Femur (tissue), 1 donor: ENCODE measurements at places on chromosomes 12 and 14.

DNA sequence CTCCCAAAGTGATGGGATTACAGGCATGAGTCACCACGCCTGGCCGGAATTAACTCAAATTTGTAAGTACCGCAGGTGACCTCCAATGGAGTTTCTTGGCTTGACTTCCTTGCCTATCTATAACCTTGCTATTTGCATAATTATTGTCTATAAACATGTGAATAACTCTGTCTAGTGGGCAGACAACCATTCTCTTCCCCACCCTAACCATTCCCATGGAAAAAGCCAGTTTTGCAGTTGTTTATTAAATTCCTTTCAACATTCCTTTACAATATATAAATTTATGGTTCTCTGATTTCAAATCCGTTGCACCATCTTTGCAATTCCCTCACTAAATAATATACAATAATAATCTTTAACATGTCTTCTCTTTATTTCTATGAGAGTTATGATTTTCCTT lies 61.0 kb upstream of the ZDHHC17 start:
- DNase-seq, result no peak

- DNase-seq, result no peak
Observed at GRCh38 chr14:31966896-31967668, 110.0 kb upstream of the ARHGAP5 start.

DNA sequence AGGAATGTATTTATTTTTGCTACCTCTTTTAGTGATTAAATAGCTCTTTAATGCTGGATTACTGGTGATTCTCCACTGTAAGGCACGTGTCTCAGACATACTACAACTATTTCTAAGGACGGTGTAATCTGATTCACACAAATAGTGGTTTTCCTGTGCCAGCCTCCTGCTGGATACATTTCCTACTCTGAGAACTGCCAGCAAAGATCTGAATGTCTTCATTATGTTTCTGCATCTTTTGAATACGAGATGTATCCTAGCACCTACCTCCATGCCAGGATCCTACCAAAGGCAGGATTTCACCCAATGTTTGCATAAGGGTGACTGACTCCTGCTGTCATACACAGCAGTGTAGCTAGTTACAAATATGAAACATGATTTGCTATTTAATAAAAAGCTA lies 120.6 kb downstream of the PRICKLE1 start:
- DNase-seq, result no peak

- DNase-seq, result no peak
Observed at GRCh38 chr12:50021031-50021430, 4.3 kb downstream of the RACGAP1 start.

DNA sequence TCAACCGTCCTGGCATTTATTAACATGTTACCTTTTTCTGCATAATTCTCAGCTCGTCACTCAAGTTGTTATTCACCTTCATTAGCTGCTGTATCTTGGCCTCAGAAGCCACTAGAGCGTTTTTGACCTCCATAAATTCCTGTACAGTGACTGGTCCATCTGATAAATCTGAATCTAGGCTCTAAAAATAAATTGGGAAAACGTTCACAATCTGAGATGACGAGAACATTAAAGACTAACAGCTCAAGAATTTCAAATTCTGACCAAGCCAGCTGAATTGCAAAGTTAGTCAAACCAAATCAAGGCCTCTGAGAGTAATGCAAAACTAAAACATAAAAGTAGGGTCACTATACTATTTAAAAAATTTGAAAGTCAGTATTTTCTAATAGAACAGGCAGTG lies 45.0 kb downstream of the GIT2 start:
- DNase-seq, result no peak

DNA sequence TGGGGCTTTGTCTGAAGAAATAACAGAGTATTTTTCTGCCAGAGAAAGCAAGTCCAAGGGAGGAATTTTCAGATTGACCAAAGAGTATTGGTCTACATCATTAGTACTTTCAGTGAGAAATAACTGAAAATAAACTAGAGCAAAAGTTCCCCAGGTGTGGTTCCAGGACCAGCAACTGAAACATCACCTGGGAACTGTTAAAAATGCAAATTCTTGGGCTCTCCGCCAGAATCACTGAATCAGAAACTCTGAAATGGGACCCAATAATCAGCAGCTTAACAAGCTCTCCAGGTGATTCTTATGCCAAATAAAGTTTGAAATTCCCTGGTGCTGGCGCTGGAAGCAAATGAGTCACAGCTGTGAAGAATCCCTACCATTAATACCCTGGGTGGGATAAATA lies 52.1 kb downstream of the EIF2S3B start:
- DNase-seq, result no peak

DNA sequence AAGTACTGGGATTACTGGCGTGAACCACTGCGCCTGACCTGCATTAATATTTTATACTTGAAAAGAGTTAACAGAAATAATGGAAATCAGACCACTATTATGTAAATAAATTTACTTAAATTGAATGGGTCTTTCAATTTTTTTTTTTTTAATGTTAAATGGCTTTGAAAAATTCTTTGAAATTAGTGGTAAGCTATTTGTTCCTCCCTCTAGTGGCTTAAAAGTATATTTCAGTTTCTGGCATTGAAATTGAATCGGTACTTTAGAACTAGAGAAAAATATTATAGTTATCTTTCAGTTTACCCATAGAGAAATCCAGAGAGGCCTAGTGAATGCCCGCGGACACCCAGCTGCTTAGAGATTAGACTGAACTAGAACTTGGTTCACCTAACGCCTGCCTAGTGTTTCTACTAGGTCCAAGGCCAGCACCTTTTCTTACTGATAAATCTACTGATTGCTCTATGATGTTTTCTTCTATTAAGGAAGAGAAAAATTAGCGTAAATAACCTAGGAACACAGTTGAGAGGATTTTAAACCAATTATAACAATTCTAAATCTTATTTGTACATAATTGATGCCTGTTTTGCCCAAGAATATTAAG lies 106.5 kb downstream of the EML1 start:
- DNase-seq, result no peak

GRCh38 chr14:26163761-26164160 lies 434.1 kb downstream of the NOVA1 start:
- no peak for DNase-seq

- no peak for DNase-seq
Observed at GRCh38 chr12:57219205-57219992, 2.8 kb downstream of the NXPH4 start.

GRCh38 chr14:99648027-99648784 lies 3.3 kb downstream of the HHIPL1 start:
- DNase-seq, result no peak

DNA sequence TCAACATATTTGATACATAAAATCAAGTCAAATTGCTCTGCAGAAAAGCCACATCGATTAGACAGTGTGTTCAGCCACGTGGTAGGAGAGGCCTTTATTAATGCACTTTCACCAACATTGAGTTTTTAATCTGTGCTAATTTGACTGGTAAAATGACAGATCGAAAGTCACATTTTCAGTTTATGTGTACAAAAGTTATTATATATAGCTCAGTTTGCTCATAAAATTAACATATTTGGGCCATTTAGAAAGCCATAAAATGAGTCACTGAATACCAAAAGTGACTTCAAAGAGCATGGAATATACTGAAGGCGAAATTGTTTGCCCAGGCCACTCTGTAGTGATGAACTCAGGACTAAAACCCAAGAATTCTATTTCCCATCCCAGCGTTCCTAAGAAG lies 26.0 kb downstream of the C12orf42 start:
- no peak for DNase-seq

- no peak for DNase-seq
Observed at GRCh38 chr12:125954362-125954761, 889.1 kb downstream of the AACS start.

DNA sequence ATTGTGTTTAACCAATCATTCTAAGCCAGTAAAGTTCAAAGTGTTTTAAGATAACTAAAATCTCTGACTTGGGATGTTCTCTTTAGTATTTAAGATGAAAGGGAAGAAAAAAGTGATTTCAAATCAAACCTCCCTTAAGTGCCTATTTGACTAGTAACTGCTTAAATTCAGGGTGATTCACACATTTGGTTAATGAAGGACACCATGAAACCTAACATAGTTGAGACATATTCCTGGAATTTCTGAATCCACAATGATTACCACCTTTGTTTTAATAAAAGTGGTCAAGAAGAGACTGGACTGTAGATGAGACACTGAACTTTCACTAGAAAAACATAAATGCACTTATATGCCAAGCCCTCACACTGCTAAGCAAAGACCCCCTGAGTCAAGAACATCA lies 138.7 kb downstream of the MED13L start:
- DNase-seq, result no peak

DNA sequence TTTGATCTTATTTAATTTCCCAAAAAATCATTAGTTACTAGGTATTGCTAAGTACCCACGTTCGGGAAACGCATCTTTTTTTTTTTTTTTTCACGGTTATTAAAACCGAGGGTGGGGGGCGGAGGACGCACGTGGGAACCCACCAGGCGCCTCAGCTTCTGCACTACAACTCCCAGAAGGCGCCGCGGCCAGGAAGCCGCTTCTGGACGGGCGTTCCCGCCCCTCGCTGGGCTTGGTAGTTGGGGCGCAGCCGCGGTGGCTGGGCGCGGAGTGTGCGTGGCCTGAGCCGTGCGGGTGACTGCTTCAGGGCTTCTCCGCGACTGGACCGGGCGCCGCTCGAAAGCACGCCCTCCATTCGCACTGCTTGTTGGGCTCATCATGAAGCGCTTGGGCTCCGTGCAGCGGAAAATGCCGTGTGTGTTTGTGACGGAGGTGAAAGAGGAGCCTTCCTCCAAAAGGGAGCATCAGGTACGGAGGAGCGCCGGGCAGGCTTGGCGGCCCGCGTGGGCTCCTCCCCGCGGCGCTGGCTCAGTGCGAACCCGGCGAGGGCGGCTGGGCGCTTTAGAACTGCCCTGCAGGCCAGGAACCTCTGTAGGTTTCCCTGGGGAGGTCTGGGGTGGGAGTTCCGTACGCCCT lies 6.2 kb upstream of the C12orf50 start:
- DNase-seq, result peak; percentile 94

DNA sequence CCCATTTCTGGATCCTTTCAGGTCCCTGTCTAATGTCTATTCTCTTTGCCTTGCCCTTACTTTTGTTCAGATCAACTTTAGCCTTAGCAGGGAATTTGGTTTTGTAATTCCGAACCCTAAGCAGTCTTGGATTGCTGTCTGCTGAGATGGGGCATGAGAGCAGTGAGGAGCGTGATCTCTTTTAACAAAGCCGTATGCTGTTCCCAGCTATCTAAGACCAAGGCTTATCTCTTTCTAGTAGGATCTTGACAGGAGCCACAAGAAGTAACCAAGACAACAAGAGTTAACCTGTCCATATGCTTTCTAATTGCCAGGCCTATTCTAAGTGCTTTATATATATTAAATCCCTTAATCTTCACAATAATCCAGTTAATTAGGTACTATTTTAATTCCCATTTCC lies 4.5 kb upstream of the DHRS7 start:
- DNase-seq, result no peak

DNA sequence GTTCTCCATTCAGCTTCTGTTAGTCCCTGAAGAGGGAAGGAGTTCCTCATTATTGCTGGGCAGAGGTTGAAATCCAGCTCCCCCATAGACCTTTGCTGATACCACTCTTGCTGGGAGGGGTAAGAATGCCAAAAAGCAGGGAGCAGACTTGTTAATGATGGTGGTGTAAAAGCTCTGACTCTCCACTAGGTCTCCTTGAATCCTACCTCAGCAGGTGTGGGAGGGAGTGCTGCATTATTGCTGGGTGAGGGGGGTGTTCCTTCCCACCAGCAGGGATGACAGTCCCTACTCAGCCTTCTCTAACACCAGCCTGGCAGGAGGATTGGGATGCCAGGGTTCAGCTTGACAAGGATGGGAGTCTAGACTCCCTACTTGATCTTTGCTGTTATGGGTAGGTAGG lies 185.8 kb upstream of the NOS1 start:
- DNase-seq, result no peak

GRCh38 chr12:45010059-45010458 lies 40.8 kb downstream of the DBX2 start:
- DNase-seq, result no peak

DNA sequence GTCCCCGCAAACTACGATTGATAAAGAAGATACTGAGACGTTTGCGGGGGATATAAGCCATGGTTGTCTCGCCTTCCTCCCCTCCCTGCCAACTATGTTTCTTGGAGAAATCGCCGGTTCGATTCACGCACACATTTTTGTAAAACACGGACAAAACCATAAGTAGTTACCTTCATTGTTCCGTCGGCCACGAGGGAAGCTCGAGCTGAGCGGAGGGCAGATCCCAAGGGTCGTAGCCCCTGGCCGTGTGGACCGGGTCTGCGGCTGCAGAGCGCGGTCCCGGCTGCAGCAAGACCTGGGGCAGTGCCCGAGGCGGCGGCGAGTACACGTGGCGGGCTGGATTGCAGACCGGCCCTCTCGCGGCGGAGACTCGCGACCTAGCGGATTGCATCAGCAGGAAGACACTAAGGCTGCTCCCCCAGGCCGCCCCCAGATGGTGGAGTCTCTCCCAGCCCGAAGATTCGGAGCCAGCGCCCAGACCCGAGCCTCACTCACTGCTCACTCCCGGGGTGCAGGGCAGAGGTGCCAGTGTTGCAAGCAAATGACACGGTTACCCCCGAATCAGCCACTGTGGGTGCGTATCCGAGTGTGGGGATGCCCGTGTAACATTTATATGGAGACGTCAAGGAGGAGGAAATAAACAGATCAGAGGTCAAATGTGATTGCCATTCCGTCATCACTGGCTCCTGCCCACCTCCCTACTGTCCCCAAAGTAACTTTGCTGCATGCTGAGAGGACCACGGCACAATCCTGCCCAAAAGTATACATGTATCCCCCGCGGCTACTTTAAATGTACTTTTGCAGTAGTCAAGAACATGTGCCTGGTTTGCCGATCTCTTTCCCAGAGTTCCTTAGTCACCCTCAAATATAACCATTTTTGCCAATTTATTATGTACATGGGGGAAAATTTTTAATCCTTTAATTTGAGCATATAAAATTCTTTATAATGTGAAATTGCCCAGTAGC lies at the start of gene BCAT1:
TSS of gene BCAT1 (minus strand) at position 345 of the 966 bp plus-strand sequence. CDS start at position 176, 169 bp downstream.
- DNase-seq, result peak; percentile 89

GRCh38 chr12:10853776-10854175 lies 4.5 kb upstream of the PRR4 start:
- no peak for DNase-seq

DNA sequence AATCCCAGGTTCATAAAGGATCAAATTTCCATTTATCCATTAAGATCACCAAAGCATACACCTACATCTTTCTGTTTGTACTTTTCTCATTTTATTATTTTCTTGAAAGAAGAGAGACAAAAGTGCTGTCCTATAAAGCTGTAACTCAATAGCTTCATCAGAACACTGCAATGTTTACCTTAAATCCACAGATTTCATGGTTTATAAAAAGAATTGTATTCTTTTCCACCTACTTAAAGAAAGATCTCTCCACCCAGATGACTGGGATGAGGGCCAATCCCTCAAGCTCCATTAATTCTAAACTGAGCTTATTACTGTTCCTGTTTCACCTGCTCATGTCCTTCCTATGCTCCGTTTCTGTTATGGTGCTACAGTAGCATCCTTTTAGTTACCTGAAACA lies 470.6 kb downstream of the BCAT1 start:
- DNase-seq, result no peak

DNA sequence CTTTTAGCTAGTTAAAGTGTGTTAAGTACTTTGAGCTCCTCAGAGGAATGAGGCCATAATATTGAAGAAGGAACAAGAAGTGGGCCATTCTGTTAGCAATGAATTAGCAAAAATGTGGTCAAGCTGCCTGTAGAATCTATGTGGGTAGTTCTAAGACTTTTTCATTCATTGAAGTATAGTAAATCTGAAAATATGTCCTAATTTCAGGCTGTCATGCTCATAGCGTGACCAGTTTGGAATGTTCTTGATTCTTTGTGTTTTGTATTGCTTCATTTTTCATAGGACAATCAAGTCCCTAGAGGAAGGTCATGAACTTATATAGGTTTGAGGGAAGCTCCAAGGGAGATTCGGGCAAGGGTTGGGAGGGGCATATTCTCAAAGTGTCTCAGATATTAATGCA lies 11.4 kb downstream of the ATP23 start:
- DNase-seq, result no peak
